ENCODE measurements at places on chromosomes 6 and 20.

GRCh38 chr20:14622796-14623195 lies 285.4 kb upstream of the FLRT3 start:
- DNase-seq: no peak

DNA sequence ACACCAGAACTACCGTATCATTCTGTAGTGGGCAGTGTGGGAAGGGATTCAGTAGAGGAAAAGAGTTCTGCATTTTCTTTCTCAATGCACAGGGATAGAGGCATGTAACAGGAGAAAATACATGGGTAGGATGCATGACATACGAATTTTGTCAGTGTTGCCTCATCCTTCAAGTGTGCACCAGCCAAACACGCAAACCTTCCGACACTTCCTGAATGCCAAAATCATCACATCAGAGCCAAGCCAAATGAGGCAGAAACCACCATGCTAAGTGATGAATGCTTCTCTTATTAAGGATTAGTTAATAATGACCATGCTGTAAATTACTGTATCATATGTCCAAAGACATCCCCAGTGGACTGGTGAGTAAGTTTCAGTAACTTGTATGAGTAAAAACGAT lies 27.3 kb downstream of the RAMACL start:
- DNase-seq: no peak

DNA sequence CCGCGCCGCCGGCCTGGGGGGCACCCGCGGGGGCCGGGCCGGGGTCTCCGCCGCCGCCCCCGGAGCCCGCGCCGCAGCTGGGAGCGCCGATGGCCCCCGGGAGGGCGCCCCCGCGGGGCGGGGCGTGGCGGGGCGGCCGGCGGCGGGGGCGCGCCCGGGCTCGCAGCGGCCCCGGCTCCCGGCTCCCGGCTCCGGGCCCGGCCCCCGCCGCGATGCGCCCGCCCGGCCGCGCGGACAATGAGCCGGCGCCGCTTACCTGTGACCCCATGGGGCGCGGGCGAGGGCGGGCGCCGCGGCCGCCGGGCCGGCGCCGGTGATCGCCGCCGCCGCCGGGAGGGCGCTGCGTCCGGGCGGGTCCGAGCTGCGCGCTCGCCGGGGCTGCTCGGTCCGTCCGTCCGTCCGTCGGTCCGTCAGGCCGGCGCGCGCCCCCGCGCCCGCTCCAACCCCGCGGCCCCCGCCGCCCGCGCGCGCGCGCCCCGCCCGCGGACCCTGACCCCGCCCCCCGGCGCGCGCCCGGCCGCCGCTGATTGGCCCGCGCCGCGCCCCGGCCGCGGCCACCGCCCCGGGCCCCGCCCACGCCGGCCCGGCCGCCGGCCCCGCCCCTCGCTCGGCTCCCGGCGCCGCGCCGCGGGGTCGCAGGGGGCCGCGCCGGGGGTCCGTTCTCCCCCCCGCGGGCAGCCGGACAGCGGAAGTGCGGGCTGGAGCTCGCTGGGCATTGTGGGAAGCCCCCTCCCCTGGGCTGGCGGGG lies at the start of gene ZBTB46:
TSS of gene ZBTB46 (minus strand) at position 424 of the 748 bp plus-strand sequence. CDS start 40,507 bp downstream, outside the sequence.
- no peak for DNase-seq

- no peak for DNase-seq
Measured at GRCh38 chr6:168447282-168447681, 6.3 kb downstream of the SMOC2 start.

DNA sequence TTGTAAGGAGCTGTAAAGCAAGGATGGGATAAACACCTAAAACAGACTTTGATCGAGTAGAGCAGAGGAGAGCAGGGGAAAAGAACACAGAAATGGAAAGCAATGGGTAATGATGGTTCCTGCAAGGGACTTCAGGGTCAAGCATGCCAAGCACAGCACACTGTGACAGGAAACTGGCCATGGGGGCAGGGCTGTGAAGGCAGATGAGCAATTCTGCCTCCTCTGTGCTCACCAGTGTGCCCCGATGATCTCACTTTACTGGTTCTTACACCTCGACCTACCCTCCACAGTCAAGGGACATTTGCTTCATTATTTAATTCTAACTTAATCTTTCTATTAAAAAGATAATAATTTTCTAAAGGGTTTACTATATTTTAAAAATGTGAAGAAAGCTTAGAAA lies 21.6 kb upstream of the MYB start:
- DNase-seq: no peak

DNA sequence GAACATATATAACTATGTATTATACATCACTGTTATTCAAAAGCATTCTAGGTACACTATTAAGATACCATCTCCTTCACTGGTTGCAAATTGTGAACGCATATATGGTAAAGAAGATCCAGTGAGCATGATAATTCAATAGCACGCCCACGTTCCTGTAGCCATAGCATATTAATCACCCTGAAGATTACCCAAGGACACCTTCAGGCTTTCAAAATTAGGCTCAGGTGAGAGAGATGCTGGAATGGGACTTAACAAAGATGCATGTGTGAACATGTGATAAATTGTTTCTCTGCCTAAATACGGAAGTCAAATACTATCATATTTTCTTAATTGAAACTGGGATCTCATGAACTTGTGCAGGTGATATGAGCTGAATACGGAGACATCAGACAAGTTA lies 303.5 kb downstream of the PTPRK start:
- no peak for DNase-seq

DNA sequence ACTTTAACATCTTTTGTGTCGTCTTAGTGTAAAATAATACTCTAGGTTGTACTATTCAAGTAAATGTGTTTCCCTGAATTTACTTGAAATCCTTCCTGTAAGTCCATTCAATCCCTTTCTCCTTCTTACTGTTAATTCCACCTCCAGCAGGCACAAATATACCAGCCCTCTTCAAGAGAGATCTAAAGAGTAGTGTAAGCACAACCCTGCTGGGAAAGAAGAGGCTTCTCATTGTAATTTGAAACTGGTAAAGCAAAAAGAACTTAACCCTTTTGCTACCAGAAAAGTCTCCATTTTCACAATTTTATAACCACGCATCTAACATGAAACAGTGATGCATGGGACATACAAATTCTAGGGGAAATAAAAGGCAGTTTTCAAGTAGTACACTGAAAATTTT lies at the start of gene BMP5:
TSS of gene BMP5 (minus strand) at position 191 of the 400 bp plus-strand sequence. CDS start 725 bp downstream, outside the sequence.
- no peak for DNase-seq

DNA sequence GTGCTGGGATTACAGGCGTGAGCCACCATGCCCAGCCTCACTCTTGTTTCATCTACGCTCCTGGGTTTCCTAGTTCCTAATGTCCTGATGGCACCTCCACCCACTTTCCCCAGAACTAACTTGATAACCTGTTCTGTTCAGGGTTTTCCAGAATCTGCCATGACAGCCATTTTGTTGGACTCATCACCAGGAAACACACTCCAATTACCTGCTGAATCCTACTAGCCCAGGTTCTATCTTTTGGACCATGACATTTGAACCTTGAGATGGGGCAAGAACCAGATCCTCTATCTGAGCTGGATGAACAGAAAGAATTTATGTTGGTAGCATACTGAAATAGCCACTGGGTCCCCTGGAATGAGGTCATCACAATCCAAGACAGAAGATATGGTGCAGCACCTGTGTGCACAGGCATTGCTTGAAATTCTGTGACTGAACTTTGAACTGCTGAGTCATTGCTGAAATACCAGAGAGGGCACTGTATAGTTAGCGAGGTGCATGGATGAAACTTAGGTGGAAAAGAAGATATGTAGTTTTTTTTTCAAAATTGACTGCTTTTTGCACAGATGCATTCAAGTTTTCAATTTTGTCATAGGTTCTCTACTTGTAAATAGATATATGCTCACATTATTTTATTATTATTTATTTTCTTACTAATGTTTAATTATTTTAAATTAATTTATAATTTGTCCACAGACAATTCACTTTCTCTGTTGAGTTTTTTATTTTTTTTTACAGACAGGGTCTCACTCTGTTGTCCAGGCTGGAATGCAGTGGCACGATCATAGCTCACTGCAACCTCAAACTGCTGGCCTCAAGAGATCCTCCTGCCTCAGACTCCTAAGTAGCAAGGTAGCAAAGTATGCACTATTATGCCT lies 42.8 kb upstream of the TASP1 start:
- DNase-seq: no peak

DNA sequence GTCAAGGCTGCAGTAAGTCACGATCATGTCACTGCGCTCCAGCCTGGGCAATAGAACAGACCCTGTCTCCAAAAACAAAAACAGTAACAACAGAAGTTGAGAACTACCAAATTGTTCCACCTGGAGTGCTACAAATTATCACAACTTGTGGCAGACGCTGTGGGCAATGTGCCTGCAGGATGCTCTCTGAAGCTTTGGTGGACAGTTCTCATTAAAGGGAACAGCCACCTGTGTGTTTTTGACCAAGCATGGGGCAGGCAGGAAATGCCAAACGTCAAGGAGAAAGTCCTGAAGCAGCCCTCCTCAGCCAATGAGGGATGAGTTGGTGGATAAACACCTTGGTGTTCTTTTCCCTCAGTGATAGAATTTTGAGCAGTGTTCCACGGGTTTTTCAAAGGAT lies 15.8 kb downstream of the COX4I2 start:
- DNase-seq: no peak

- no peak for DNase-seq
Measured at GRCh38 chr6:102197211-102197610, 803.7 kb downstream of the GRIK2 start.

- no peak for DNase-seq
Measured at GRCh38 chr6:4066029-4066755, 12.7 kb downstream of the FAM217A start.

DNA sequence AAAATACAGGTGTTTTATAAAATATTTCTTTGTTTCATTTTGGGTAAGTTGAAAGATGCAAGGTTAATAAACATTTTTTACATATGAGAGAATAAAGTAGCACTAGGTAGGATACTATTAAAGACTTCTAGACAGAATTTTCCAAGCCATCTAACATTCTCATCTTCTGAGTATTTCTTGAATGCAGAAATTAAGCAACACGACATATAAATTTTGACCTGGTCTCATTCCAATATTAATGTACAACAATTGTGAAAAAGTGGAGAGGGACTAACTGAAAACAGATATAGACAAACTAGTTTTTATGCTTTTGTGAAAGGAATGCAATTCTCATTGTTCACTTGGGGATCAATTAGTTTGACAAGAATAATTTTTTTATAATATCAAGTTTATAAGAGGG lies 11.5 kb upstream of the FOXO3 start:
- no peak for DNase-seq

DNA sequence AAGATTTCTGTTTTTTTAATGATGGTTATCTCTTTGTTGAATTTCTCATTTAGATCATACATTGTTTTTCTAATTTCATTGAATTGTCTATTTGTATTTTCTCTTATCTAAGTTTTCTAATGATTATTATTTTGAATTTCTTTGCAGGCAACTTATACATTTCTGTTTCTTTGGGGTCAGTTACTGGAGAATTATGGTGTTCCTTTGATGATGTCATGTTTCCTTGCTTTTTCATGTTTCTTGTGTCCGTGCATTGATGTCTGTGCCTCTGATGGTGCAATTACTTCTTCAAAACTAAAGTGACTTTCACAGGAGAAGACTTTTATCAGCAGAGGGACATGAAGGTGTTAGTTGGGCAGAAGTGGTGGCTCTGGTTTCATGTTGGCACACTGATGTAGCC lies 270.7 kb upstream of the MOCS1 start:
- DNase-seq: no peak

DNA sequence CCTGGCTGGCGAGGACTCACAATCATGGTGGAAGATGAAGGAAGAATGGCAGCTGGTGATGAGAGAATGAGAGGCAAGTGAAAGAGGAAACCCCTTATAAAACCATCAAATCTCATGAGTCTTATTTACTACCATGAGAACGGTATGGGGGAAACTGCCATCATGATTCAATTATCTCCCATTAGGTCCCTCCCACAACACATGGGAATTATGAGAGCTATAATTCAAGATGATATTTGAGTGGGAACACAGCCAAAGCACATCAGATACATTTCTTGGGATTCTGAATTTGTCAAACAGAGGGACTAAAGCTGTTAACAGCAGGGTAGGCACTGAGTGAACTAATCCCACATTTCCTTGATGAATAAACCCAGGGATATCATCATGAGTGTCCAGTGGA lies 116.2 kb upstream of the PLCB4 start:
- DNase-seq: no peak

DNA sequence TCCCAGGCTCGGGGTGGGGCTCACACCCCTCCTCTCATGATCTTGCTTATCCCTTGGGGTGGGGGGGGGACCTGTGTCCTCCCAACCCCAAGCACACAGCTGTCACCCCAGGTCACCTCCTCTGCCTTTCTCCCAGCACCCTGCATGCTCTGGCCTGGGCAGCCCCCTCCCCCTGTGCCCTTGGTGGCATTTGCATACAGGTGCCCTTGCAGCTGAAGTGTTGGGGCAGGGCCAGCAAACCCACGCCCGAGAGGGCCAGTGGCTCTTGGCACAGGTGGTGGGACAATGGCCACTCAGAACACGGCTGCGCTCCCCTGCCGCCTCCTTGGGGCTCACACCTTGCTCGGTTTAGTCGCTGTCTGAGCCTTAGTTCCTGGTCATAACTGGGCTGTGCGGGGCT lies 11.3 kb upstream of the MYT1 start:
- DNase-seq: no peak
